Memory B cell (primary cell): ENCODE measurements at places on chromosomes 7 and 10.

- no peak for DNase-seq
These were observed 102.4 kb downstream of the EGFR start for GRCh38 chr7:55121249-55121648.

DNA sequence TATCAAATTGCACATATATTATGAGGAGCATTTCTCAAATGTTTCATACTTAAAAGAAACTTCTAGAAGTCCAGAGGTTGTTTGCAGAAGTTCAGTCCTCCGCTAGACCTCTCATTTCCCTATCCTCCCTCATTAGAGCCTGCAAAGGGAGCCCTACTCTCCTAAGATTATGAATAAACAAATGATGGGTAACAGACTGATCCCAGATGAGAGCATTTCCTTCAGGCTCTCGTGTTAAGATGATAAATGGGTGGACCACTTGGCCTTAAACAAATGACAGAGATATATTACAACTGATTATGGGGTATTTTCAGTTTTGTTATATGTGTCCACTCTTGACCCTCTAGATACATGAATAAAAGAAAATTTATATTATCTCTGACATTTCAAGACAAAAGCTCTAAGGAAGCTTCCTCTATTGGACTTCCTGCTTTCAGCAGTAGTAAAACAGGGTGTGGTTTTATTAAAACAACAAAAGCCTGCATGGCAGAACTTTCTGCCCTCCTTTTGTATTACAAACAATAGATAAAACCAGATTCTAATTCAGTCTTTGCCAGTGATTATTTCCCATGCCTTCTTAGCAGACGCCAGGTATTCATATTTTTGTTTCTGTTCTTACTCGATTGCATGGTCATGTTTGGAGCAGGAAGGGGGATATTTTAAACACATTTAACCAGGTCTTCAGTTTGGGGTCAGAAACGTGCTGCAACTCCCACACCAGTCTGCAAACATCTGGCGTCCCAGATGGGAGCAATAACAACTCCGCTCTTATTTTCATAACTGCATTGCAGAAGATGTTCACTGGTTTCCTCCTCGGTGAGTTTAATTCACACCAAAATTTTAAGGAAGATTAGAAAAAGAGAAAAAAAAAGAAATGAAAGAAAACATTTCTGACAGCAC lies 52.4 kb upstream of the FAM204A start:
- no peak for DNase-seq

DNA sequence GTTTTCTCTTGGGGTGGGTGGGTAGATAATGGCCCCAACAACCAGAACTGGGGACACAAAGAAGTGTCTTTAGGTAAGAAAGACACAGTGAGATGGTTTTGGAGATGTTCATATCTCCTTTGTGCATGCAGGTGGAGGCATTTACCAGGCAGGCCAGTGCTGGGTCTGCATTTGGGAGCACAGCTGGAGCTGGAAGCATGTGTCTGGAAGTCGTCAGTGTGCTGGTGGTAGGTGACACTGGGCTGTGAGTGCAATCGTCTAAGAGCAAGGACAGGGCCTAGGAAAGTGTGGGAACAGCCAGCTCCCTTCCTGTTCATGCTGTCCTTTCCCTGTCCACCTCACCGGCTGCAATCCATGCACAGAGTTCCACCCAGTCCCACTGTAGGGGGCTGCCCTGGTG lies 88.3 kb upstream of the ZNF32 start:
- DNase-seq, result no peak

- no peak for DNase-seq
These were observed 70.9 kb downstream of the PKD1L1 start for GRCh38 chr7:47877336-47877735.

DNA sequence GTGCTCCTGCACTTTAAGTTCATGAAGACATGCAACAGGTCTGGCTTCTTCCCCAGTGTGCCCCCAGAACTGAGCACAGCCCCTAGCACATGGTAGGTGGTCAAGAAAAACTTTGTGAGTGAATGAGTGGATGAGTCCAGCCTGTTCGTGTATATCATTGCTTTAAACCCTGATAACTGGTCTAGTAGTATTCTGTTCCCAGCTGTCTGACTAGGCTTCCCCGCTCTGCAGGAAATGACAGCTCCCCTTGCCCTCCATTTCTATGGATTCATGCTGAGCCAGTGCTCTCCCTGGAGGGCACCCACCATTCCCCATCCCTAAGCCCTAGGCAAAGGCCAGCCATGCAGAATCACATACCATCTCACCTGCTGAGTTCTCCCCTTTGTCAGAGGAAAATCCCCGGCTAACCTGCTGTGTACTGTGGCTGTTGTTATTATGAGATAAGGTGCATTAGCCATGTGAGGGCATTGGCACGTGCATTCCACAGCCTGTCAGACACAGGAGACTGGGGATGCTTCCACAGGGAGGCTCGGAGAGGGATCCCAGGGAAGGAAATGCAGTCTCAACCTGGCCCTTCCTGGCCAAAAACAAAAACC lies 698.9 kb downstream of the GRID1 start:
- DNase-seq, result no peak

DNA sequence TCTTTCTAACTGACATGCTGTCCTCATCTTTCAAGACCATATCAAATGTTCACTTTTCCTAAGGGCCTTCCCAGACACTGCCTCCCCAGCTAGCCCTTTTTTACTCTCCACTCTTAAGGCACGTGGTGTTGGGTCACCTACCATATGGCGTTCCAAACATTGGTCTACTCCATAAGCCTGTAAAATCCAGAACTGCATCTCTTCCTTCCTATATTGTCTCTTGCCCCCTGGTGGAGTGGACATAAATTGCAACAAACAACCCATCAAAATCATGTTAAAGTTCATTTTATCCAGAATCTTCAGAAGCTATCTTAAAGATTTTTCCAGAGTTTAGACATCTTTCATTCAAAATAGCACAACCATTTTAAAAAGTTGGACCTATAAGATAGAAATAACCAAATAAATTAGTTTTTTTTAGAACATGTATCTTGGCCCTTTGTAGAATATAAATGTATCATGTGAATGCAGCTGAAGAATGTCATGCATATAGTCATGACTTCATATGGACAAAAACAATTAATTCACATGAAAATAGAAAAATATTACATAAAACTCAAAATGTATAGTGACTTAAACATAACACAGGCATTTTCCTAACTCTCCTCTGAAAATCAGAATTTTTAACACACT lies 180.6 kb upstream of the CHRM2 start:
- DNase-seq, result no peak

- no peak for DNase-seq
These were observed 1.1 kb downstream of the ZSWIM8 start for GRCh38 chr10:73786512-73786885.

DNA sequence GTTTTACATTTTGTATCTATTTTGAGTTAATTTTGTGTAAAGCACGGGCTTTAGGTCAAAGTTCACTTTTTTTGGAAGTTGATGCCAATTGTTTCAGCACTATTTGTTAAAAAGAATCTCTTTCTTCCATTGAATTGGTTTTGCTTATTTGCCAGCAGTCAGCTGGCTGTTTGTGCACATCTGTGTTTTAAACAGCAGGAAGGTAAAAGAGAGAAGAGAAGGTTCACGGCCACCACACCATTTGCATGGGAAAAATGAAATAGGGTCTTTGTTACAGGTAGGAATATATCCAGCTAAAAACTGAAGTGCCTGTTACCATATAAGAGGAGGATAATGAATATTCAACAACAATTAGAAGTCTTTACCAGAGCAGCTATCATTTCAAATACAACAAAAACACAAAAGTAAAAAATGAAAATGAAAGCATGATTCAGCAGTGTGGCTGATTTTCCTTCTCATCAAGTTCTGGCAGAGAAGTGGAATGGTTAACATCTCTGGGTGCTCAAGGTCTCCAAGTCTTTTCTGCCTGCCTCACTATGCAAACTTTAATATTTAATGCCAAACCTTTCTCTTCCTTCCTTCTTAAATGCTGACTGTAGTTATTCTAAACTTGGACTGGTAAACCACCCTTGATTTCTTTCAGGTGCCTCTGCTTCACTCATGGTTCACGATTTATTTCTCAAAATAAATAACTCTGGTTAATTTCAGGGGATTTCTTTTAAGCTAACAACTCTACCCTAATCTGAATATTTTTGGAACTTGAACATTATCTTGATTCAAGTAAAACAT lies 841.5 kb downstream of the GRM8 start:
- DNase-seq, result no peak

- no peak for DNase-seq
These were observed 76.3 kb downstream of the FOXL3 start for GRCh38 chr7:366161-366803.

DNA sequence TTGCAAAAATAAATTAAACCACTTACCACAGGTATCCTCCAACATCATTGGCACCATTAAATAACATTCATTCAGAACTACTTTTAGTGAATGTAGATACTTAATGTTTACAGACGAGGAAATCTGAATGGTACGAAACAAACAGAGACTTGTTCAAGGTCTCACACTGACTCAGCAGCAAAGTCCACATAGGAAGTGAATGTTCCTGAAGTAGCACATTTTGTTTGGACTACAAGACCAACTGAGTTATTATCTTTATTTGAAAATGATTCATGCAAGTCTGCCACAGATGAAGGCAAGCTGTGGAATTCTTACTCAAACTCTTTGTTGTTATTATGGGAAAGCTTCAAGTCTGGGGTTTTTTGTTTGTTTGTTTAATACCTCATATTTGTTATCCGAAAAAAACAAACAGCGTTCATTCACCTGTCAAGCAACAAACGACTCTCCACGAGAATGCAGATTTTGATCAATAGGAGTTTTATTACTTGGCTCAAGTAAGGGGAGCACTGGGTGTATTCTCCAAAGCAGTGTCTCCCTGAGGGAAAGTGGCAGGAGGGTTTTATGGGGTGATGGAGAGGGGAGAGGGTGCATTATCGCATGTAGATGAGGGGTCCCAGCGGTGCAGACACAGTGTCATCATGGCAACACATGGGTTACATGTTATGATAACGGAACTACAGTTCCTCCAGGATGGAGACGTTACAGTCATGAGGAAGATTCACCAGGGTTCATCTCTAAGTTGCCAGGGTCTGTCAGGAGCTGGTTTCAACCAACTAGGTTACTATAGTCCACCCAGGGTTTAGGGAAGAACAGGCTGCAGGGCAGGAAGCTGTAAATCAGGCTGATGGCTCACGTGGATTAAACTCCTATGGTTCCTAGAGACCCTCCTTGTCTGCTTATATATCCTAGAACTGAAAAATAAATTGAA lies 147.7 kb upstream of the AKR1E2 start:
- no peak for DNase-seq

DNA sequence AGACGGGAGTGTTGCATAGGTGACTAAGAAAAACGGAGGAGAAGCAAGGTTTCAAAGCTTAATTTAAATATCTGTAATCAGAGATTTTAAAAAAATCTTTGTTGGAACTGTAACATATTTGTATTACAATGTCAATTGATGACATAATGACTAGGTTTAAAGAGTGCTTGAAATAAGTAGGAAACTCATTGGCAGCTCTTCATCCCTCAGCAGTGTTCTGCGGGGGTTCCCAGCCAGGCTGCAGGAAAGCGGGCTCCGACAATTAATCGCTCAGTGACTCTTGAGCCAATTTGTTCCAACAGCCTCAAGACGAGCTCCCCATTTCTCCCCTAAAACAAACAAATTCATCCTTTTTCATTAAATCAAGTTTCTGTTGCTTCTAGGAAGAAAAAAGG lies 22.6 kb downstream of the CPXM2 start:
- DNase-seq, result no peak

GRCh38 chr10:125812128-125812750 lies 10.8 kb downstream of the UROS start:
- DNase-seq, result no peak

- DNase-seq, result peak; percentile 25
These were observed 14.2 kb downstream of the MTURN start for GRCh38 chr7:30148951-30149459.

GRCh38 chr10:76353237-76353851 lies 921.9 kb downstream of the LRMDA start:
- DNase-seq, result no peak

DNA sequence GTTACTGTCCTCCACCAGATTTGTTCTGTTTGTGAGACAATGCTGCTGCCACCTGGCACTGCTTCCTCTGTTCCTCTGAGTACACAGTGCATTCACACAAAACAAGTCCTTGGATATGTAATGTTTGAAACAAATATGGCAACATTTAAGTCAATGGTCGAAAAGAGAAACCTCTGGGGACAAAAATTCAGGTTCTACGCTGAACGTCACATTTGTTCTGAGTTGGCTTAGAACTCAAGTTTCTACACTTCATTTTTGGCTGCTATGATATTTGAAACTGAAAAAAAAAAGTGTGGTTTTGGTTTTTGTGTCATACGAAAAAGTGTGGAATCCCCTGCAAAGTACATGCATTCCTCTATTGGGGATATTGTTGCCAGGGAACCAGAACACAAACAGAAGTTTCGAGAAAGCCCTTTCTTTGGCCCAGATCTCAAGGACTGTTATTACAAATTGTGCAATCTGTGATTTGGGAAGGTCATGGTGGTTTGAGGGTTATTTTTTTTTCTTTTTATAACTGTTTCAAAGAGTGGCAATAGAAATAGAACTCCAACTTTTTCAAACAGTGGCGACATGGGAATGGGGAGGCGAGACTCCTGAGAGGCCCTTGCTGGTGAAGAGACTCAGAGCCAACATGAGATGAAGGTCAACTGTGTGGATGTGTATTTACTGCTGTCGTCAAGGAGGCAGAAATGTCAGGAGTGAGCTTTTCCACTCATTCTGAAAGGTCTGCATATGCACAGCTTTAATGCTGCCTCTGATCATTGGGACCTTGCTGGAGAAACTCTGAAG lies 127.5 kb downstream of the CUBN start:
- DNase-seq, result no peak

GRCh38 chr7:41503438-41503837 lies 199.5 kb downstream of the INHBA start:
- no peak for DNase-seq

DNA sequence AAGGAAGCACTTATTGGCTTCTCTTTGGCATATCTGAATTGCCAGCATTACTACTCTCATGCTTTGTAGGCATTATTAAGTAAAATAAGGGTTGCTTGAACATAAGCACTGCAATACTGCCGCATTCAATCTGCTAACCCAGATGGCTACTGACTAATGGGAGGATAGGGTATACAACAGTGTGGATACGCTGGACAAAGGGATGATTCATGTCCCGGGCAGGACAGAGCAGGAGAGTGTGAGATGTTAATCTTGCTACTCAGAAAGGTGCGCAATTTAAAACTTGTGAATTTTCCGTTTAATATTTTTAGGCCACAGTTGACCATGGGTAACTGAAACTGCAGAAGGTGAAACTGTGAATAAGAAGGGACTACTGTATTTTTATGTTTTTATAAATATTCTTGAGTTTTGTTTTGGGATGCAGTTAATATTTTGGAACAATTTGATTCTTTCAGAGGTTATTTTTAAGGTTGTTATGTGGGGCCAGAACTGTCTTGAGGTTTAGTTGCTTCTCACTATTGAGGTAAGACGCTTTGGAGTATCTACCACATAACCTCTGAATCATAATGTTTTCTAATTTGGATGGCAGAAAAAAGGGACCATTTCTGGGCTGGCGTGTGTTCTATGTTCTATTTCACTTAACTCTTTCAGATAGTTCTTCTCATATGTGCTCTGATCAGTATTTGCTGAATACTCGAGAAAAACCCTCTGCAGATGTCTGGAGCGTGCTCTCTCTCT lies 75.7 kb upstream of the SYPL1 start:
- DNase-seq, result no peak

- DNase-seq, result no peak
These were observed 196.3 kb downstream of the EBF3 start for GRCh38 chr10:129767751-129768150.

- no peak for DNase-seq
These were observed 168.5 kb downstream of the LCOR start for GRCh38 chr10:97000487-97001182.

- no peak for DNase-seq
These were observed 180.3 kb downstream of the DNAJB6 start for GRCh38 chr7:157516911-157517781.

- DNase-seq, result no peak
These were observed 6.3 kb upstream of the CACNA2D1 start for GRCh38 chr7:82449910-82450309.

GRCh38 chr7:157932498-157933218 lies 595.9 kb downstream of the DNAJB6 start:
- DNase-seq, result no peak
